Umbilical cord (tissue), 2 donors: ENCODE measurements at places on chromosomes 1 and 21. TPM values are rescaled to one million over a fixed set of nuclear protein-coding genes. Genes with fewer than 3 reads are reported as not detected.
A peak's percentile ranks its signal among the peaks of the same experiment; 100 is the strongest.

The CLDN8 gene
- 6.3 TPM for total RNA-seq

The TP73 gene
- total RNA-seq = not detected

The SERINC2 gene
- total RNA-seq = 1.7 TPM

DNA sequence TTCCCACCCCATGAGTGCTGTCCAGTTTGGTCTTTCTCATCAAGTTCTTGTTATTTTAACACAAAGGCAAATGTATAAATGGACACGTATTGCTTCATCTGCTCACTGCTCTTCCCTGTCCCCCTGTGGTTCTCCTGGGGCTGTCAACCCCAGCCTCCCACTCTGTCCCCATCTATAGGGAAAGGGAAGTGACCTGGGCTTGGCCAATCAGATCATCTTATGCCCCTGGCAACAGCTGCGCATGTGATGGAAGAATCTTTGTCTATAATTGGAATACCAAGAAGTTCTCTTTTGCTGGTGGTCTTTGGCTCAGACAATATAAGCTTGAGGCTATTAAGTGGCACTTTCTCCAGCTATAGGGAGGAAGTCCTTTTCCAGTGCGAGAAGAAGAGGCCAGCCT lies 4.7 kb upstream of the CCSAP start:
- DNase-seq = no peak

DNA sequence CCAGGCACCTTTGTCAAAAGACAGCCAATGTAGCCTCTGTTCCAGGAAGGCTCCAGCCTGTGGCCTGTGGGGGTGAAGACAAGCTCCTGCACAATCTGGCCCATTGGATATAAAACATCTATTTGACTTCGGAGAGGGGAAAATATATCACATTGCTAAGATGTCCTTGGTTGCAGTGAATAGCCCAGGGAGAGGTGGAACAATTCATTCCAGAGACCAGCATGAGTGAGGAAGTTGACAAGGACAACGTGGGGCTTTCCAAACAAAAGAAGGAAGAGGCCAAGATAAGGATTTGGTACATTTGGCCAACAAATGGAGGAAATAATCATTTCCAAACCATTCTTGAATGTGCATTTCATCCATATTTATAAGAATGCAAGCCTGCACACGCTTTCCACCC lies 187.0 kb downstream of the ETS2 start:
- DNase-seq = no peak

DNA sequence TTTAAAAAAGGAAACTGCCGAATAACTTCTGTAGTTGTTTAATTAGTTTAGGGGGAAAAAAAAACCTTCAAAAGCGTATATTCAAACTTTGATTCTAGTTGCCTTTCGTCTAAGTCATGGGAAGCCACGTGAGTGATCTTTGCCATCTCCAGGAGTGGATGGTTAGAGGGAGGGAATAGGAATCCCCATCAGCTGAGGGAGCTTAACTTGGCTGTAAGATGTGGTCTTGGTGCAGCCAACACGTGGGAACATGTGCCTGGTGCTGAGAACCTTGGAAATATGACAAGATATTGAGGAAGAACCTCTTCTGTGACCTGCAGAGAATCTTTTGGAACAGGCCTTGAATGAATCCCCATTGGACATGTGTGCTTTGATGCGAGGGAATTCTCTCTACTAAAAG lies 1.7 kb downstream of the BACE2 start:
- DNase-seq = peak; percentile 17

DNA sequence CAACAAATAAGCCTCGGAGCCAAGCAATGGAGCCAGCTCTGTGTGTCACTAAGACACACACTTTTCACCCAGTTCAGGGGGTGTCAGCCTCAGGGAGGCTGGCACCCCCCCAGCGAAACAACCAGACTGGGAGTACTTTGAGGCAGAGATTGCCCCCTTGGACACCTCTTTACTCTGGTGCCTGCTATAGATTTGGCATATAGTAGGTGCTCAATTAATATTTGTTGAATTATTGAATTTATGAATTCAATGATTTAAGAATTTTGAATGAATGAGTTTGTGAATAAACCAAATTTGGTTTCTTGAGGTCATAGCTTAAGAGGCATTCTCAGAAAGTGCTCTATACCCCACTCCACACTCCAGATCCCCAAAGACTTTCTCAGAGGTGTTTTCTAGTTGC lies 70.3 kb downstream of the OLIG1 start:
- no peak for DNase-seq

- no peak for DNase-seq
Measured at GRCh38 chr1:92790867-92791266, 6.0 kb upstream of the EVI5 start.

DNA sequence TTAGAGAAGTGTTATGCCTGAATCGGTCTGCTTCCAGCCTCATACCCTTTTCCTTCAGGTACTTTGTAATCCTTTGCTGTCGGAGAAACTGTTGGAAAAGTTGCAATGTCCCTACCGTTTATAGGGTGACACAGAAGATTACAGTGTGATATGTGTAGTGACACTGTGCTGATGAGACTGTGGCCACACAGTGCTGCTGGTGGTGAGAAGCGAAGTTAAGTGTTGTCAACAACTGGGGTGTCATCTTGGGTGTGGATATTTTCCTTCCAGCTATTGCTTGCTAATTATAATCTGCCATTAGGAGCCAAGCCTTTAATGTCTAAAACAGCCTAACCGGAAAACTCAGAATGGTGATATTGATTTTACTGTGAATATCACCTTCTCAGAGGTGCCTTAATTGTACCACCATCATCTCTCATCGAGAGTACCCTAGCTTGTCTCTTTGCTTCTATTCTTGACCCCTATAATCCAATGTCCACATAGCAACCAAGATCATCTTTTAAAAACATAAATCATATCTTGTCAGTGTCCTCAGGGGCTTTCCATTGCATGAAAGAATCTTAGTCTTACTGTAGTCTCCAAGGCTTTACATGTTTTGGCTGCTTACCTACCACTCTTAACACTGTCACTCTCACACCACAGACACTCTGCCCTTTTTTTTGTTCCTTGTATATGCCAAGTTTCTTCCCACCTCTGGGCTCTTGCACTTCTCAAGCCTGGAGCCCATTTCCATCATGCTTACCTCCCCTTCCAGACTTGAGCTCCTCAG lies 89.4 kb upstream of the PGD start:
- DNase-seq = no peak
